Stimulated activated CD4-positive, alpha-beta T cell treated with anti-CD3 and anti-CD28 coated beads, Interleukin-2, amount 100 ng/mL, for 24 hours (primary cell): ENCODE measurements at places on chromosomes 12 and 14.

DNA sequence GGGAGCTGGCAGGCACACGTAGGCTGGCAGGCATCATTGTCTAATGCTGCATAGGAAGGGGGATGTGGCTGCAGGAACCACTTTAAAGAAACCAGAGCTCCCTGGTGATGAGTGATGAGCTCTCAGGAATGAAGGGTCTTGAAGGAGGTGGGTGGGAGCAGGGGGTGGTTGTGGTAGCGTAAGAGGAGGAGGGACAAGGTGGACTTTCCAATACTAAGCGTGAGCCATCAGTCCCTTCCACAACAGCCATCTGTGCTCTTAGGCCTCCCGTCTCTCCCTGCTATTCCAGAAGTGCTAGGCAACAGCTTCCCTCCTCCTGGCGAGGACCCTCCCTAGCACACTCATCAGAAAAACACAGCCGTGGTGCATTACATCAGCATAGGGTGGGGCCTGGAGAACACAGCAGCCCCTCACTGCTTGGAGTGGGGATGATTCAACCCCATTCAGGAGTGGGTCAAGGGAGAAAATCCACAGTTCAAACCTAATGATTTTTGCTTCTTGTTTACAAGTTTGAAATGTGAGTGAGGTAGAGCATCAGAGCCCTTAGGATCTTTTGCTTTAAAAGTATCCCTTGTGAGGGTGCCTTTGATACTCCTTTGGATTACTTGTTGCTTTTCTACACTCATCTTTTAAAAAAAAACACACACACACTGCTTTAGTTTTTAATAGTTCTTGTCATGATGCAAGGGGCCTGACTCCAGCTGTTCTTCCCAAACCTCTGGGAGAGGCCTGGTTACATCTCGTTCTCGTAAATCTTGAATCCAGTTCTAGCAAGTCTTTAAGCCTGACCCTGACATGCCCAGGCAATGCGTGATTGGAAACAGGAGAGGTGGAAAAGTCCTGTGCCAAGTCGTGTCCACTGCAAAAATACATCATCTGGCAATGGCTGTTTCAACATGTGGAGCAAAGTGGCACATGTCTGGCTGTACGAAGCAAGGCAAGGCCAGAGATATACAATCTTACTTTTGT lies 356.4 kb upstream of the DDHD1 start:
- DNase-seq: no peak

DNA sequence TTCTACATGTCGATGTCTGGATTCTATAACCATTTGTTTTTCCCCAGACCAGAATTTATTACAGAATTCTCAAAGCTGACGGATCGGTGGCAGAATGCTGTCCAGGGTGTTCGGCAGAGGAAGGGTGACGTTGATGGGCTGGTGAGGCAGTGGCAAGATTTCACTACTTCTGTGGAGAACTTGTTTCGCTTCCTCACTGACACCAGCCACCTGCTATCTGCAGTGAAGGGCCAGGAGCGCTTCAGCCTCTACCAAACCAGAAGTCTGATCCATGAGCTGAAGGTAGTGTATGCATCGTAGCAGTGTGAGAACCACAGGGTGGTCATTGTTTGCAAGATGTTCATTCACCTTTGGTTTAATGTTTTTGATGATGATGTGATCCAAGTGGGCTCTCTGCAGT lies 124.0 kb downstream of the ESR2 start:
- DNase-seq: no peak

GRCh38 chr12:89476232-89476631 lies 48.4 kb downstream of the GALNT4 start:
- no peak for DNase-seq

DNA sequence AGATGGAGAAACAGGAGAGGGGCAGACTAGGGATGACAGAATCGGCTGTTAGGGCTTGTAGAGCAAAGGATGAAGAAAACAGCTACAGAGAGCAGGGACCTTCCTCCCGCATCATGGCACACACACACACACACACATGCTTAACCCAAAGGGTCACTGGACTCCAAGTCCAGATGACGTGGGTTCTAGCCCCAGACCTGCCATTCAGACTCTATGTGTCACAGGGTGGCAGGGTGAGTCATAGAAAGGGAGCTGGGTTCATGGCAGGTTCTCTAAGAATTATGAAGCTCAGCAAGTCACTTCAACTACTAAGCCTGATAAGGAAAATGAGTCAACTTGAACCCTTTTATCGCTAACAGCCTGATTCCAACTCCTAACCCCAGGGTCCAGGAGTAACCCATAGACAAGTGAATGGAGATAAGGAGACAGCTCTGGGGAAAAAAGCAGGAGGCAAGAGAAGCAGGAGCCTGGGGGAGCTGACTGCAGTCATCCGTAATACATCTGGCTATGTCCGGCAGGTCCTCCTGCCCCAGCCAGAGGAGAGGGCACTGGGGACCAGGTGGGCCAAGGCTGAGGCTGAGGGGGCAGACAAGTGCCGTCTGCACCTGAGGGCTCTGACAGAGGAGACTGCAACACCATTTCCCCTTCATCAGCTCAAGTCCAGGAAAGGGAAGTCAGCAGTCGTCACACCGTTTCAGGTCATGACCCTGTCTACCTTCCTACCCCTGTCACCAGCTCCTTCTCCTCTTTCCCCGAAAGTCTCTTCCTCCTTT lies 3.6 kb upstream of the TNFRSF1A start:
- peak; percentile 52 for DNase-seq

DNA sequence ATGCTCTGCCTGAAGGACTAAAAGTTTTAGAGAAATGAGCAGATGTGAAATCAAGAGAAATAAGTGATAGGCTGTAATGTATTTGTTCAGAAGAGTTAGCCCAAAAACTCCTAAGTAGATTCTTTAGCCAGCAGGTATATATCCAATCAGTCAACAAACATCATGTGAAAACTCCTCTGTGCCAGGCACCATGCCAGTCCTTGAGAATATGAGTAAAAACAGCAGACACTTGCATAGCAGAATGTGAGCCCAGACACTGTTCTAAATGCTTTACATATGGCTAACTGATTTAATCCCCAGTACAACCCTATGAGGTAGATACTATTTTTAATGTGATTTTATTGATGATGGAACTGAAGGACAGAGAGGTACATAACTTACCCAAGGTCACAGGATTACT lies 329.8 kb downstream of the PAWR start:
- no peak for DNase-seq

- DNase-seq: no peak
Measured at GRCh38 chr12:10750385-10750727, 27.2 kb upstream of the YBX3 start.

GRCh38 chr14:57018065-57018464 lies 207.8 kb upstream of the OTX2 start:
- DNase-seq: no peak

GRCh38 chr14:56868660-56869059 lies 58.4 kb upstream of the OTX2 start:
- no peak for DNase-seq
